ENCODE measurements at places on chromosomes 5 and 9.

GRCh38 chr9:87910821-87911220 is 6.9 kb upstream of the SPATA31C1 start:
- H3K36me3 ChIP-seq, result no peaks in the 10 kb centered on the region
- H3K4me1 ChIP-seq, result no peaks in the 10 kb centered on the region
- H3K27me3 ChIP-seq, result peaks cover 3% of the 10 kb centered on the region
- no peak for DNase-seq
- no peak overlapping the region for H3K27ac ChIP-seq

- no peak overlapping the region for H3K4me3 ChIP-seq
- peaks cover 1% of the 10 kb centered on the region for H3K4me1 ChIP-seq
- H3K36me3 ChIP-seq, result no peaks in the 10 kb centered on the region
Observed at GRCh38 chr5:173454736-173455598, 126.8 kb upstream of the STC2 start.

GRCh38 chr9:84000186-84000585 is 19.6 kb downstream of the RMI1 start:
- H3K27ac ChIP-seq, result no peak overlapping the region
- H3K36me3 ChIP-seq, result peaks cover 33% of the 10 kb centered on the region

- H3K27ac ChIP-seq, result no peak overlapping the region
- H3K4me3 ChIP-seq, result no peak overlapping the region
- H3K4me1 ChIP-seq, result peaks cover 20% of the 10 kb centered on the region
- DNase-seq, result no peak
- no peaks in the 10 kb centered on the region for H3K27me3 ChIP-seq
- H3K36me3 ChIP-seq, result no peaks in the 10 kb centered on the region
Observed at GRCh38 chr9:99725852-99726251, 95.8 kb upstream of the NR4A3 start.

DNA sequence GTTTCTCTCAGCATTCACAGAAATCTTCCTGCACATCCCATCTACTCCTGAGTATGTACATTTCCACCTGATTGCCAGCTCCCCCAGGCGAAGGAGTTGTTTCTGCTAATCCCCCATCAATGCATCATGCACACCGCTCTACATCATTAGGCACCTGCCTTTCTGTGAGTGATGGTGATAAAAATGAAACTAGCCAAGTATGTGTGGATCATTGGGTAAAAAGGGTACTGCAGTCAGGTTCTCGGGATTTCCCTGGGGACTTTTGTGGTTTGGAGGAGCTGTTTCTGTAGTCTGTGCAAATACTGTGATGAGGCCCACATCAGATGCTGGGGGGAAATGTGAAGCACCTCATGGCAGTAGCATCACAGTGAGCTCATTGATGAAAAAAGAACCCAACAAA is 30.4 kb downstream of the CAMK4 start:
- peaks cover 36% of the 10 kb centered on the region for H3K36me3 ChIP-seq
- H3K4me1 ChIP-seq, result peaks cover 68% of the 10 kb centered on the region
- H3K27ac ChIP-seq, result peak overlapping the region; percentile 85
- peak overlapping the region; percentile 44 for H3K4me3 ChIP-seq

DNA sequence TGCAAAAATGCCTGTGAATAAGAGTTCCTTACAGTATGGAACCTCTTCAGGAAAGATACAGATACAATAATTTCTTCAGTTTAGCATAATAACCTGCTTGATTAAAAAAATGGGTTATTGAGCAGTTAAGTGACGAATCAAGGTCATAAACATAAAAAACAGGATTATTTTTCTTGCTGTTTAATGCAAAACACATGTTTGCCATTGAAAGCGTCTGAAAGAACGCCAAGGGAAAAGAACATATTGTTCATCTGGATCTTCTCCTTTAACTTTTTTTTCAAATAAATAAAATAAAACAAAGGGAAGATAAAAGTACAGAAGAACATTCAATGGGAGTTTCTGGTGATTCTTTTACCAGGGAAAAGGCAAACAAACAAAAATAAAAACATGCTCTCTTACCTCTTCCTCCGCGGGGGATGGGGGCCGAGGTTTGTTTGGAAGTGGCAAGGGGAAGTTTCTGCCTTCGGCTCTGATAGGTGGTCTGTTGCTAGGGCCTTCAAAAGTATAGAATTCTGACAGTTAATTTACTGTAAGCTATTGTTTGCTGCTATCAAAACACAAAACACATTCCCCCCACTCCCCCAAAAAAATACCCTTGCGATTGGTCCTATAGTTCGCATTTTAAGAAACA is 20.1 kb downstream of the C5orf58 start:
- DNase-seq, result no peak
- H3K27me3 ChIP-seq, result no peaks in the 10 kb centered on the region

DNA sequence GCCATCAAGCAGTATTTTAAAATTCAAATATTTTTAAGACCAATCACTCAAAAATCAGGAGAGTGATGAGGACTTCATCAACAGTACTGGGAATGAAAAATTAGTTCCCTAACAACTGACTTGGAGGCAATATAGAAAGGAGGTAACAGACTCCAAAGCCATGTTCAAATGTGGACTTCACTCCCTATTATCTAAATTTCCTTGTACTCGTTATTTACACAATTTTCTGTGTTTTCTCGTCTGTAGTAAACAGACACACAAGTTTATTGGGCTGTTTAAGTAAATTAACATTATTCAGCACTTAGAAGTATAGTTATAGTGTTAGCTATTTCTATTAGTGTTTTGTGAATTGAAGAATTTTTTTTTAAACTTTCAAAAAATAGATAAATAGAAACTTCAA is 159.5 kb upstream of the FTMT start:
- no peaks in the 10 kb centered on the region for H3K36me3 ChIP-seq
- no peak overlapping the region for H3K4me3 ChIP-seq
- no peaks in the 10 kb centered on the region for H3K27me3 ChIP-seq
- no peaks in the 10 kb centered on the region for H3K4me1 ChIP-seq
- H3K27ac ChIP-seq, result no peak overlapping the region

DNA sequence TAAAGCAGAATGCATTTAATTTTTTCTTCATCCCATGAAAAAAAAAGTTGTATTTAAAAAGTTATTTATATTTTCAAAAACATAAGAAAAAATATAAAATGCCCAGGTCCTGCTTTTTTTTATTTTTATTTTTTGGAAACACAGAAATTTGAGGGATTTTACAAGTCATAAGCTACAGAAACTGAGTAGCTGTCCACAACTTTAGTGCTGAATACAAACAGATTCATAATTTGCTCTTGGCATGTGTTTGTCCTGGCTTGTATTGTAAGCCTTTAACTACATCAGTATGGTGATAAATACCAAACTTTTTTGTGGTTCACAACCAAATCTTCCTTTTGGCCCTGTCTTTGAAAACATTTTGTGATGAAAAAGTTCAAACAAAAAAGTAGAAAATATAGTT is 7.5 kb upstream of the PLCXD3 start:
- H3K4me3 ChIP-seq, result no peak overlapping the region
- no peaks in the 10 kb centered on the region for H3K4me1 ChIP-seq

- H3K36me3 ChIP-seq, result peaks cover 58% of the 10 kb centered on the region
- H3K4me1 ChIP-seq, result peaks cover 85% of the 10 kb centered on the region
- H3K27ac ChIP-seq, result peak overlapping the region; percentile 83
- H3K27me3 ChIP-seq, result no peaks in the 10 kb centered on the region
- no peak for DNase-seq
Observed at GRCh38 chr5:39167141-39167971, 52.0 kb downstream of the FYB1 start.

DNA sequence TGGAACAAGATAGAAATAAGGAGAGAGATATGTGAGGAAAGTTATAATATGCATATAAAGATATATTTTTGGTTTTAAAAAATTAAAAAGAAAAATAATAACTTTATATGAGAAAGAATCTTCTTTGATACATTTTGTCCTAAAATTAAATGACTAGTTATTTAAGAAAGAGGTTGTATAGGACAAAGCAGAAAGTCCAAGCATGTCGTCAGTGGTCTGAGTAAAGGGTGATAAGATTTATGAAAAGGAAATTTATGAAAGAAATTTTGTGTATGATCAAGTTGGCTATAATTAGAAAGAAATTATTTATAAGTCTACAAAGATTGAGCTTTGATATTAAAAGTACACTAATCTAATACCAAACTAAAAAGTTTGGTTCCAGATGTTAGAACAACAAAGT is 32.0 kb downstream of the GTF3C4 start:
- H3K4me3 ChIP-seq, result no peak overlapping the region
- peaks cover 10% of the 10 kb centered on the region for H3K36me3 ChIP-seq
- peaks cover 20% of the 10 kb centered on the region for H3K27me3 ChIP-seq
- H3K27ac ChIP-seq, result no peak overlapping the region

DNA sequence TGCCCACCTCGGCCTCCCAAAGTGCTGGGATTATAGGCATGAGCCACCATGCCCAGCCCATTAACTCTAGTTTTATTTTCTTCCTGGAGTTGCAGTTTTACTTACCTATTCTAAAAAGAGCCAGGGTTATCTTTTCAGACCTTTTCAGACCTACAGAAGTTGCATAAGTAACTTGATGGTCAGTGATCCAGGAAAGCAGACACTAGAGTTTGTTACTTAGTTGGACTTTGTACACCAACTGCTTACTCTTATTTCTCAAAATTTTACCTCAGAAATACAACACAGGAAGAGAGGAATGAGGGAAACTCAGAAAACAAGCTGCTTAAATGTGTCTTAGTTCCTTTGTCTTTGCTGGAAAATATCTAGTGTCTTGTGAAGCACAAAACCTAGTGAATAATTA is 25.4 kb downstream of the RAD23B start:
- H3K4me1 ChIP-seq, result peaks cover 39% of the 10 kb centered on the region
- H3K4me3 ChIP-seq, result no peak overlapping the region
- no peaks in the 10 kb centered on the region for H3K27me3 ChIP-seq
- no peak for DNase-seq
- peaks cover 63% of the 10 kb centered on the region for H3K36me3 ChIP-seq

GRCh38 chr5:155316070-155316714 is 302.6 kb downstream of the KIF4B start:
- H3K27ac ChIP-seq, result no peak overlapping the region
- H3K27me3 ChIP-seq, result no peaks in the 10 kb centered on the region
- no peak for DNase-seq
- H3K4me3 ChIP-seq, result no peak overlapping the region
- H3K36me3 ChIP-seq, result no peaks in the 10 kb centered on the region

GRCh38 chr9:121253821-121254501 is 14.0 kb upstream of the GSN start:
- peaks cover 8% of the 10 kb centered on the region for H3K36me3 ChIP-seq
- H3K4me1 ChIP-seq, result no peaks in the 10 kb centered on the region
- no peaks in the 10 kb centered on the region for H3K27me3 ChIP-seq
- H3K4me3 ChIP-seq, result no peak overlapping the region
